ENCODE measurements at places on chromosomes 1 and 21. TPM values are rescaled to one million over a fixed set of nuclear protein-coding genes. Genes with fewer than 3 reads are reported as not detected.

GRCh38 chr1:85862456-85862855 is 154.2 kb upstream of the ZNHIT6 start:
- no peak for ATAC-seq

- no peak for ATAC-seq
These were observed 94.0 kb downstream of the LRRC7 start for GRCh38 chr1:69661686-69662085.

- no peak for ATAC-seq
These were observed 47.6 kb downstream of the SPSB1 start for GRCh38 chr1:9340172-9340854.

DNA sequence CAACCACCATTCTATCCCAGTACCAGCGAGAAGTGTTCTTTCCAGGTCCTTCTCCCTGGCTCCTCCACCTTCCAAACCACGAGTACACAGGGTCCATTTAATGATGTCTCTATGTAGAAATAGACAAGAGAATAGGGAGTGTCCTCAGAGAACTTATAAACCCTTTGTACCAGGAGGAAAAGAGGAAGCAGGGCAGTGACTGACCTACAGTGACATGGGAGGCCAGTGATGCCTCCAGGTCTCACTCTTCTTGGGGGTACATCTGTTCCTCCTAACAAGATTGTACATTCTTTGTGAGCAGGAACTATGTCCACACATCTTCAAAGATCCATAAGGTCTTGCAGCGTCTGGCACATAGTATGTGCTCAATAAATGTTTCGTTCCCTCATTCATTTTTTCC is 18.7 kb upstream of the FMOD start:
- ATAC-seq = no peak

DNA sequence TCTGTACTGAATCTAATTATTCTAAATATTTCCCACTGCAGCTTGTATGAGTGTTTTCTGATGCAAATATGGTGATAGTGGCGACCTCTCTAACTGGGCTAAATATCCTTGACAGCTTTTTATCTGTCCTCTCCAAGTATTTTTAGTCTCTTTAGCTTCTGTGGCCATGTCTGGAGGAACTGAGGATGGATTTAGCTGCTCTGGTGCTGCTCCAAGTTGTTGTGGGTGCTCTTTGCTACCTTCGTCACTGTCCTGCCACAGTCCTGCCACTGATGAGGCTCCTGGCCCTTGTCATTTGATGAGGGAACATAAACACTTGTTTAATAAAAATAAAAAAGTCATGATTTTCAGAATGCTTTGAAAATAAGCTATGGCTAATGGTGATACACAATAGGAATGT is 15.9 kb downstream of the CAMTA1 start:
- no peak for ATAC-seq

DNA sequence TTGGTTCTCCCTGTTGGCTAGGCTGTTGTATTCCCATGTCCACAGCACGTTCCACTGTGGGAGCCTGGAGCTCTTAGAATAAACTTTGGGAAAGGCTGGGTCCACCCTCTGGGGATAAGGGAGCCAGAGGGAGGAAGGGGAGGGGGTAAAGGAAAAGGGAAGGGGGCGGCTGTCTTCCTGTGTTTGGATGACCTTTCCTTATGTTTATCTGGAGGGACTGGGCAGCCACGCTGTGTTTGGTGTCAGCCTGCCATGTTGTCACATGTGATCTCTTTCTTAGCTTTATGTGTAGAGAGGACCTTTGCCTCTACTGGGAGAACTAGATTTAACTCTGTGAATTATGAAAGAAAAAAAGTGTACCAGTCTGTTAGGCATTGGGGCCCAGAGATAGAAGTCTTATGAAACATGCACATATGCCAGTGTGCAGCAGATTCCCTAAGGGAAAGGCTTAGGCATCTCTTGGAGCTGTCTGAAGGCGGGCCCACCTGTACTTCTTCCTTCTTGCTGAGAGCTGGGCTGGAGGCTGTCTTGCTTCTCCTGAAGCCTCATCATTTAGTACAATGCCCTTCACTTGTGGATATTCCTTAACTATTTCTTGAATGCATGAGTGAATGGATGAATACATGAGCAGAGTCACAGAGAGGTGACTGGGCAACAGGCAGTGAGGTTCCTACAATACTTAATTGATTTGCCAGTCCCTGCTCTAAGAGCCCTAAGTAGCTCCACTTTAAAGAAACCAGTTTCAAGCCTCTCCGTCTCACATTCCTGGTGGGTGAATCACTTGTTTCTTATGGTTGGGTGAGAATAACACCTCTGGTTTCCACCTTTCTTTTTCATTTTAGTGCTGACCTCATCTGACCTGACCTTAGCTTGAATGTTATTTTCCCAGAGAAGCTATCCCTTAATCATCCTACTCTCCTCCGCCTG is 62.5 kb upstream of the ARHGAP29 start:
- ATAC-seq = no peak

B3GALT5 gene
- 0.13 TPM for total RNA-seq

RGS18 gene
- total RNA-seq = 0.54 TPM
